Fibroblast of skin of left biceps (primary cell): ENCODE measurements at places on chromosomes 12 and 14.

DNA sequence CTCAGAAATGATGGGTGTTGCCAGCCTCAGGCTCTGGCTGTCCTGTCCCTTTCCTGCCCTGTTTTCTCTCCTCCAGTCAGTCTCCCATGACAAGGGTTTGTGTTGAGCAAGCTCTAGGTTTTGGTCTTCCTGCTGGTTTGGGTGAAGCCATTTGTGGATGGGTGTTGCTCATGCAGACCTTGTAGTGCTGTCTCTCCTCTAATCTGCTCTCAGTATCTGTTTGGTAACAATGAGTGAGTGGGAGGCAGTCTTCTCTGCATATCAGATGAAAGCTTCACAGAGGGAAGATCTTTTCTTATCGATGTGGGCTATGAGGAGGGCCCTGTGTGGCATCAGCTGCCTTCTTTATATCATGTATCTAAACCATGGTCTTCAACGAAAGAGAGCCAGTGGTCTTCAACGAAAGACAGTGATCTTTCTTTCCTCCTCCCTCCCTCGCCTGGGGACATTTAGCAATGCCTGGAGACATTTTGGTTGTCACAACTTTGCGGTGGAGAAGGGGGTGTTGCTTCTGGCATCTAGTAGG is 3.6 kb downstream of the CMA1 start:
- DNase-seq: no peak

DNA sequence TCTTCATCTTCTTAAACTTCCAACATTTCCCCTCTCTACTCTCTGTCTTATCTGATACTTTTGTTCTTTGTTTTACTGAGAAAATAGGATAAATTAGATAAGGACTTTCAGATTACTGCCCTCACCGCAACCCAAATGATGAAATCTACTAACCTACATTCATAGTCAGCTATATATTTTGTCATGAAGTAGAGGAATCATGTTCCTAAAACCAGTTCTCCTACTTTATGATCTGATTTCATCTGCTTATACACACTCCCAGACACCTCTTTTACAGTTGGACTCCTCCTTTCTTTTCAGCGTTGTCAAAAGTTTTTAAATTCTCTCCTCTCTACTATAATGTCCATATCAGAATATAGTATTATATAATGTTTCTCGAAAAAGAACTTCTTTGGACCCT is 29.7 kb downstream of the MGAT4C start:
- DNase-seq: no peak

- DNase-seq: no peak
Observed at GRCh38 chr12:121989276-121990113, 32.2 kb upstream of the BCL7A start.

DNA sequence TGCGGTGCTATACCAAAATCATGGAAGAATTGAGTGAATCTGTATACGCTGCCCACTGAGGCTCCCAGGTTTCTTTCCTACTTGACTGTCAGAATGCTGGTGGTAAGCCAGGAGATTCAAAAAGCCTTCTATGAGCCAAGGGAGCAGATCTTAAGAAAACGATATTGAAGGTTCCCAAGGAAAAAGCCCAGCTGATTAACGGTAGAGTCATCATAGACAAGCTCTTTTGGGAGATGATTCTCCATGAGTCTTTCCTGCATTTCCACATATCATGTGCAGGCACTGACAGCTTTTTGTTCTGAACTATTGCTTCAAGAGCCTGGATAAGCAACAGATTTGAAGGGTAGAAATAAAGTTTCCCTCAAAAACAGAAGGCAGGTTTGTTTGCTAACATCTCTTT is 17.5 kb downstream of the SLC35F4 start:
- no peak for DNase-seq

DNA sequence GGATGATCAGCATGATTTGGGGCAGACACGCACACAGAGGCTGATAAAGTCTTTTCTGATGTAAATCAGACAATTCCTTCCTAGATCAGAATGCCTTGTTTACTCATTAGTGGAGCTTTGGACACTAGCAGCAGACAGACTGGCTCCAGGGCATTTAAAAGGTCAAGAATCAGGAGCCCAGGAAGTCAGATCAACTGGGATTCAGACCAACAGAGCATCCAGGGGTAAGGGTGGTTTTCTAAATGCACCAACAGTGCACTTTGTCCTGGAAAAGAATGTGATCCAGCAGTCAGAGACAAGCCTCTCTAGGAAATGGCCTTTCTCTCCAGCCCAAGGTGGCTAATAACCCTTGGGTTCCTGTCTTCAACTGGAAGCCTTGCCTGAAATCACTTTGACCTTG is 405.3 kb downstream of the MED13L start:
- no peak for DNase-seq

- no peak for DNase-seq
Observed at GRCh38 chr14:20836668-20837338, 34.2 kb upstream of the RNASE1 start.

- DNase-seq: no peak
Observed at GRCh38 chr14:63342371-63342770, 23.6 kb upstream of the GPHB5 start.

DNA sequence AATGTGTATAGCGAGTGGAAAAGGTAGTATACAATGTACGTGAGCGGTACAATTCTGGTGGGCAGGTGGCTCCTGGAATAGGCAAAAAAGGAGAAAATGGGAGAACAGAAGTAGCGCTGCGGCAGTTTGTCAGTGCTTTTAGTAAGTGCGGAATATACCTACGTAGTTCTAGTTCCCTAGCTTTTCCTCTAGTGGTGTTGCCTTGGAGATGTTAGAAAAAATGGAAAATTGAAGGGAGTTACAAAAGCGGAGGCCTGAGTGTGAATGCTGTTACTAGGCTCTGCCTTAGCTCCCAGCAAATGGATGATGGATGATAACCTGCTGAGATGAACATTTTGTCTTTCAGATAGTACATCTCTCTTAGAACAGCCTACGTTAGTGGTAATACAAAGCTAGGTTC is 1.1 kb downstream of the TTC8 start:
- no peak for DNase-seq

- DNase-seq: no peak
Observed at GRCh38 chr14:95817271-95817670, 59.4 kb upstream of the TUNAR start.
